ENCODE measurements at places on chromosomes 2 and 18. TPM values are rescaled to one million over a fixed set of nuclear protein-coding genes. Genes with fewer than 3 reads are reported as not detected.

DNA sequence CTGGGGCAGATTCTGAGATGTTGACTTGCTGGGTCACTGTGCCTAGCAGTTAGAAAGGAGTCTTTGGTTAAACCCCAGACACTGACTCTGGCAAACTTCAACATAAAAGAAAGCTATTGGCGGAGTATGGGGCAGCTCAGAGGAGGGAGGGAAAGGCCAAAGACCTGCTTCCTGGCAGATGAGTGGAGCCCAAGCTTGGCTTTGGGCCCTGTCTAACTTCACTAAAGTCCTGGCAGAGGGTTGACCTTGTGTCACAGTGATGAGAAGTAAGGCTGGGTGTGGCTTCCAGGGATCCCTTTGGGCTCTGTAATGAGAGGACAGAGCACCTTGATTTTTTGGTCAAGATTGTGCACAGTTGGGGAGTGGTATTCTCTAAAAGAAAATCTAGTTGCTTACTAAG, 129.8 kb upstream of the SEC11C start:
- DNase-seq: no peak

DNA sequence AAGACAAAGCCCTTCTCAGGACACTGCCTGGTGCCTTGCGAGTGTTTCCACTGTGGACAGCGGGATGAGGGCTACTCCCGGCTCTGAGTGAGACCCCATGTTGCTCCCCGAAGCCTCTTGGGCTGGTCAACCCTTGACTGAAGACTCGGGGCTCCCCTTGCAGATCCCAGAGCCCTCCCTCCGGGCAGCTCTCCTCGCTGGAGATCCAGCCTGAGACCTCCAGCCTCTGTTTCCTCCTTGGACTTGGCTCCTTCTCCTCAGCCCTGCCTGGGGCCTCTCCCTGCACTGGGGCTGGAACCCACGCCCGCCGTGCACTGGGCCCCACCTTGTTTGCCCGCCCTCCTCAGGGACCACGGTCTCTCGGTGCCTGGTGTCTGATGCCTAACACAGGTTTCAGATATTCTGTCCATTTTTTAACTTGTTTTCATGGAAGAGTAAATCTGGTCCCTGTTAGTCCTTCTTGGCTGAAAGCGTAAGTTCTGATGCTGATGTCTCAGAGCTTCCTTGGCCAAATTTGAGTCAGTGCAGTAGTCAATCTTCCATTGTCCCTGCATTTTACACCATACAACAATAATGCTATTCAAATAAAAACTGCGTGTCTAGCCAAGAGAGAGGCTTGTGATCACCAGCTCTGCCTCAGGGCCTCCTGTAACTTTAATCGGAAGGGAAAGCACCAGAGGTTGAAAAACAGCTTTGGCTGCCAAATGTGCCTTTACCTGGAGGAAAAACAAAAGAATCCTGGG, 139.3 kb upstream of the CTDP1 start:
- no peak for DNase-seq

DNA sequence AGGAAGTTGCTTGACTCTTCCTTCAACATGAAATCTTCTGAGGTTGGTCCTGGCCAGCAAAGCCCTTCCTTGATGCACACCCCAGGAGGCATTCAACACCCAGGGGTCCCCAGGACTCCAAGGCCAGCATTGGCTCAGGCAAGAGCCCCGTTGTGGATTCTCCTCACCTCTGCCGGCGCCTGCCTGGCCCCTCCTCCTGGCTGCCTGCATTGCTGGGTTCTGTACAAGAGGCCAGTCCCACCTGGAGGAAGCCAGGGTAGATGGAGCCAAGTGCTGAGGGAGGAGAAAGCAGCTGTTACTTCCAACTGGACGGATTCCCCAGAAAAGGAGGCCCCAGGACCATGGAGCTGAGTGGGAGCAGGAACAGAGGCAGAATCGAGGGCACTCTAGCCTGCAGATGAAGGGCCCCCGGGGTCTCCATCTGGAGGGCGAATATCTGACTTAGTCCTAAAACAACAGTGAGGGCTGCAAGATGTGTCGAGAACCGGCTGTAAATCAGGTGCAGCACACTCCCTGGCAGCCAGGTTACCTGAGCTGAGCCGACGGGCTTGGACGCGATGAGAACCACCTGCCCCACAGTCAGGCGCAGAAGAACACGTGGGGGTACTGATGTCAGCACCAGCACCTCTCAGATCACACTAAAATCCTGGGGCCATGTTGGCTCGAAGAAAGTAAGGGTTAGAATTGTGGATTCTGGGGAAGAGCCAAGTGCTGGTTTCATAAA, 399.6 kb upstream of the SALL3 start:
- DNase-seq: no peak

GRCh38 chr2:105403241-105403782, 4.5 kb upstream of the FHL2 start:
- no peak for DNase-seq

Gene INO80D
- 9.7 TPM for total RNA-seq

DNA sequence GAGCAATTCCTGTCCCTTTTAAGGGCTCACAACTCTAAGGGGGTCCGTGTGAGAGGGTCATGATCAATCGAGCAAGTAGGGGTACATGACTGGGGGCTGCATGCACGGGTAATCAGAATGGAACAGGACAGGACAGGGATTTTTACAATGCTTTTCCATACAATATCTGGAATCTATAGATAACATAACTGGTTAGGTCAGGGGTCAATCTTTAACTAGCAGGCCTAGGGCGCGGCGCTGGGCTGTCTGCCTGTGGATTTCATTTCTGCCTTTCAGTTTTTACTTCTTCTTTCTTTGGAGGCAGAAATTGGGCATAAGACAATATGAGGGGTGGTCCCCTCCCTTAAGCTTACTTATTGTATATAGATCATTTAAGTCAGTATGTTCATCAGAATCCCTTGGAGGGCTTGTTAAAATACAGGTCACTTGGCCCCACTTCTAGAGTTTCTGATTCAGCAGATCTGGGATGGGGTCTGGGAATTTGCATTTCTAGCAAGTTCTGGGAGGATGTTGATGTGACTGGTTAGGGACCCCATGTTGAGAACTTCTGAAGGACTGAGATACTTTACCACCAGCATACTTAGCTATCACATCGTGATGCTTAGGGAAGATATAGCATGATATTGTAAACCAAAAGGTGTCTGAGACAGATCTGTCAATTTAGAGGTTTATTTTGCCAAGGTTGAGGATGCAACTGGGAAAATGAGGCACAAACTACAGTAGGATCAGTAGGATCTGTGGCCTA, 2.8 kb upstream of the INPP4A start:
- DNase-seq: no peak

GRCh38 chr2:18311420-18312195, 248.8 kb downstream of the RDH14 start:
- DNase-seq: peak; percentile 78

DNA sequence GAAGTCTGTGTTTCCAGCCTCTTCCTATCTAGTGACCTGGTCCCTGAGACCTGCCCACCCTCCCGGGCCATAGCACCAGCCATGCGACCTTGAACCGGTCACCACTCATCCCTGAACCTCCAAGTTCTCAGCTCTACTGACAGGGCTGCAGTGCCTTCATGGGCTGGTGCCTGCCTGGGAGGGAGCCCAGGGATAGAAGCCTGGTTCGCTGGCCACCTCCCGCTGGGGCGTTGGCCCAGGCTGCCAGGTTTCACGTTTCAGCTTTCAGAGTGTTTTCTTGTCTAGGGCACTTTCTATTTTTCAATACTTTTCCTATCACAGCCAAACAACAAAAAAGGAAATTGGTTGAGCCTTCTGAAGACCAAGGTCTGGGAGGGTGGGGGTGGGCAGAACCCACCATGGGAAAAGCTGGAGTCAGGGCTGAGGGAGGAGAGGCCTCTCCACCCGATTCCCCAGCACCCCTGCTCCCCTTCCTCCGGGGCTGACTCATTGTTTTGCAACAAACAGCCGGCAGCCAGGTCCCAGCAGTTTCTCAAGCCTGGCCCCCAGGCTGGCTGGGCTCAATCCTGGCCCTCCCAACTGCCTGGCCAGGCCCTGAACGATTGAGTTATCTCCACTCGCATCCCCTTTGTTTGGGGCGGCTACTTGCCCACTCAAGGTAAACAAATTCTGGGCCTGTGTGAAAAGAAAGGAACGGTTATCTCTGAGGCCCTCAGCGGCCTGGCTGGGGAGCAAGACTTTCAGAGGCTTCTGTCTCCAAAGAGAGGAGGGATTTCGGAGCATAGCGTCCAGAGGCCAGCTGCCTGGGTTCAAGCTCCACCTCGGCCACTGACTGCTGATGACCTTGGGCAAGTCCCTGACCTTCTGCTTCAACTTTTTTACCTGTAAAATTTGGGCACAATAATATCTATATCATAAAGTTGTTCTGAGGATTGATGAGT, 47.5 kb downstream of the ZFP36L2 start:
- DNase-seq: no peak

All from kidney epithelial cell (primary cell).